ENCODE measurements at places on chromosomes 12 and 14.

DNA sequence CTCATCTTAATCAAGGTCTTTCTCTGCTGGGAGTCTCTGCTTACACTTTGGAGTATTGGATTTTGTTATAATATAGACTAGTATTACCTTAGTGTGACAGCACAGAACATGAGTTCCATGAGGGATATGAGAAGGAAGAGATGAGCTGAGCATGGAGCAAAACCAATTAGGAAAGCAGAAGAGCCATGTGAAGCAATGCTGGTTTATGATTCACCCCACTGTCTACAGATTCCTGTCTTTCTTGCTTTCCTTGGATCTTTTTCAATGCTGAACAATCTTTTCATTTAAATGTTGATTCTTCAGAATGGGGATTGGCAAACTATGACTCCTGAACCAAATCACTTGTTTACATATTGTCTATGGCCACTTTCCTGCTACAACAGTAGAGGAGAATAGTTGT is 70.4 kb upstream of the KITLG start:
- DNase-seq = no peak

- no peak for DNase-seq
Measured at GRCh38 chr14:20557212-20557542, 3.7 kb downstream of the RNASE9 start.

DNA sequence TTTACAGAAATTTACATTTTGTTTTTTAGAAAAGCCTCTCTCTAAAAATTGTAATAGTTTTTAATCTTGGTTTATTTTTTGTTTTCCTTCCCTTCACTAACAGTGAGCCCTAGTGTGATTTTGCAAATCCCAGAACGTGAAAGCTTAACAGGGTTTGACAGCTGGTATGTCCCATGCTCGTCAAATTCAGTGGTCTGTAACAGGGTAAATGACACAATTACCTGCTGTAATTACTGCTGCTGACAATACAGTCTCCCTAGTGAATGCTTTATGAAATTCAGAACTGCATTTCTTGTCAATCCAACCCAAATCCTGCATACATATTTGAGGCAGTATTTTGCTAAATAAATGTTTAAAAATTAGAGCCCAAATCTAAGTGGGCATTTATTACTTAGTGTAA is 249.2 kb downstream of the NELL2 start:
- no peak for DNase-seq

- DNase-seq = no peak
Measured at GRCh38 chr14:23712287-23712686, 76.1 kb downstream of the DHRS2 start.

- DNase-seq = peak; percentile 65
Measured at GRCh38 chr14:23562822-23563472, 4.6 kb downstream of the AP1G2 start.

- no peak for DNase-seq
Measured at GRCh38 chr14:55115861-55116245, 13.2 kb upstream of the LGALS3 start.

GRCh38 chr12:62806244-62806836 is 128.6 kb downstream of the PPM1H start:
- DNase-seq = no peak

GRCh38 chr12:84619053-84619571 is 293.5 kb downstream of the SLC6A15 start:
- no peak for DNase-seq

DNA sequence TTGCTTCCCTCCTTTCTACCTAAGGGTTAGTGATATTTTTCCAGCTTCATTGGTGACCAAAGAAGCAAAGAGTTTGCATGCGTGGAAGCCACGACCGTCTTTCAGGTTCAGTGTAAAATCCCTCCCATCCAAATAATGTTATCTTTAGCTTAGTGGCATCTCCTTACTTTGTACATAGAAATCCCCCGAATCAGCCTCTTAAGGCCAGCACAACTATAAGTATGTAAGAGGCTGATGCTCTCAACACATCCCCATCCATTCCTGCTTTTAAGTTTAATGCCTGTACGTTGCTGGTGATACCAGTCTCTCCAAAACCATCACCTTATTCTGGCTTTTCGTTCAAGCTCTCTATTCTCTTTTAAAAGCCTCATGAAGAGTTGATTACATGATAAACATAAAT is 14.6 kb downstream of the CDKN1B start:
- no peak for DNase-seq
